ENCODE measurements at places on chromosomes 16 and 17.

DNA sequence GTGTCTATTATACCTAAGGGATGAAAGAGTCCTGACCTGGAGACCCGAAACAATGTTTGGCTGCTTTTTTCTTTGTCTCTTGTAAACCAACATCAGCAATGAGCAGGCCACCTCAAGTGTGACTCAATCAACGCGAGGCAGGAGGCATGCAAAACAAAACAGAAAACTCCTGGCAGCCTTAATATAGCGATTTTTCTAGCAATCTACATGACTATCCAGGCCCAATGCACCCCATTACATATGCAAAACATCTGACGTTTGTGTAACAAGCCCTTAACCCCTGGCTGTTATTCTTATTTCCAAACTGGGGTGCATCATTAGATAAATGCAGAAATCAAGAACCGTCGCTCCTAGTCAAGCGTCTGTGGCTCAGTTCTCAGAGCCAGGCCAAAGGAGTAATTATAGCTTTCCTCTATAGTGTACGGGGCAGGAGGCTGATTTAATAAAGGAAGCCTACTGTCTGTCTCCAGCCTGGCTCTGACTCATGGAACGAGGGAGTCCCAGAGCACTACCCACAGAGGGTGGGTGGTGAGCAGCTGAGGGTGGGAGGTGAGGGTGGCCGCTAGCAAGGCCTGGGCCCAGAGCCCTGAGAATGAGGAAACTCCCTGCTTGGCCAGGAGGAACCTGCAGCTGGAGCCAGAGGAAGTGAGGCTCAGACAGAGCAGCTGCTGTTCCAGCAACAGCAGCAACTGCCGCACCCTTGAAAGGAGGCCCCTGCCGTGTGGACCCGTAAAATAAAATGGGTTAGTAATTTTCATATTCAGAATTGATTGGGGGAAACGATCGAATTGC lies 43.9 kb downstream of the CHD9 start:
- DNase-seq = peak; percentile 92

- peak; percentile 32 for DNase-seq
Observed at GRCh38 chr17:80944326-80944725, 47.3 kb upstream of the CHMP6 start.

DNA sequence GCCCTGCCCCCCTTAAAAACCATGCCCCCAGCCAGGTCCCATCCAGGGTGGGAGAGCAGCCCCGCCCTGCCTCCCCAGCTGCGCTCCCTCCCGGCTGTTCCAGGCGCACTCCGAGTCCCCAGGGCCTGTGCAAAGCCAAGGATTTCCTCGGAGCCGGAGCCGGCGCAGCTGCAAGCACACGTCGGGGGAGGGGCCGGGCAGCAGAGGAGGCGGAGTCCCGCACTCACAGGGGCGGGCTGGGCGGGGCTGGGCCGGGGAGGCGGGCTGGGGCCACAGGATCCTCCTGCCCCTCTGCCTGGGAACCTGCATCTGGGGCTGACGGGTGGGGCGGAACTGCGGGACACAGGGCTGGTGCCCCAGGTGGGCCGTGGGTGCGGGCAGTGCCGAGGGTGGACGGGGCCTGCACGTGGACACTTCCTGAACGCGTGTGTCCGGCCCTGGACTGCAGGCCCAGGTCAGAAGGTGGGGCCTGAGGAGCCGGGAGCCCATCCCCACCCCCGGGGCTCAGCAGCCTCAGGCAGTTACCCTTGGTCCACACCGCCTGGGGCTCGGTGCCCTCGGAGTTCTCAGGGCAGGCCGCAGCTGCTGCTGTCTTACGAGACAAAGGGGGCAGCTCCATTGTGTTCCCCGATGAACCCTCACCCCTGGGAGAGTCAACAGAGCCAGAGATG lies 24.0 kb upstream of the SSTR5 start:
- DNase-seq = peak; percentile 85

DNA sequence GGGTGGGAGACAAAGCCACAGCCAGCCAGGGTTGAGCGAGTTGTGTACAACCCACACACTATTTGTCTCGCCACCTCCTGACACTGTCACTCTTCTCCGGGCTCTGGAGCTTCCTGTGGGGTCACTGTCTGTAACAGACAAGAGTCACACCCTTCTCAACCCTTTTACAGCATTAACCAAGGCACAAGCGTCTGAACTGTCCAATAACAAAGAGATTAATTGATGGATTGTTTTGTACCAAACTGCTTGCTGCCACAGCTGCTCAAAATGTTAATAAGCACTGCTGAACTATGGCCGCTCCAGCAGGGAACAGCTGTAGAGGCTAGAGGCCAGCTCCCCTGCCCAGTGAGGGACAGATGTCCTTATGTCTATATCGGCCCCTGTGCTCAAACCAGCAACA lies 25.2 kb upstream of the HYDIN start:
- DNase-seq = no peak

DNA sequence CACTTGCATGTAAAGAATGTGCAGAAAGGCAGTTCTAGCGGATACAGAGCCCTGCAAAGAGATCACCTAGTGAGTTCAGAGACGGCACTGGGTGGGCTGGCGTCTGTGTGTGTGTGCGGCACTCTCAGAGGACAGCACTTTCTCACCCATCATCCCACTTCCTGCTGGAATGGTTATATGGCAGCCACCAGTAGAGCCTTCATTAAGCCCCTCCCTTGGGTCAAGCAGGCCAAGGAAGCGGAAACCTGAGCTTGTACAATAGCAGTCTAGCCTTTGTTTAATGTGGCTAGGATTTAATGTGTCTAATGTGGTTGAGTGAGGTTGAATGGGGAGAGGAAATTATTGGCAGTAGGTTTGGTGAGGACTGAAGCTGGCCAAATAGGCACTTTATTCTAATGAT lies 88.3 kb upstream of the ELAC2 start:
- DNase-seq = no peak
